ENCODE measurements at places on chromosomes 3 and 15.
A peak's percentile ranks its signal among the peaks of the same experiment; 100 is the strongest.

GRCh38 chr15:69806287-69806915 is 291.3 kb downstream of the TLE3 start:
- no peak for DNase-seq

- DNase-seq: no peak
Observed at GRCh38 chr15:31333119-31333518, 6.5 kb downstream of the KLF13 start.

DNA sequence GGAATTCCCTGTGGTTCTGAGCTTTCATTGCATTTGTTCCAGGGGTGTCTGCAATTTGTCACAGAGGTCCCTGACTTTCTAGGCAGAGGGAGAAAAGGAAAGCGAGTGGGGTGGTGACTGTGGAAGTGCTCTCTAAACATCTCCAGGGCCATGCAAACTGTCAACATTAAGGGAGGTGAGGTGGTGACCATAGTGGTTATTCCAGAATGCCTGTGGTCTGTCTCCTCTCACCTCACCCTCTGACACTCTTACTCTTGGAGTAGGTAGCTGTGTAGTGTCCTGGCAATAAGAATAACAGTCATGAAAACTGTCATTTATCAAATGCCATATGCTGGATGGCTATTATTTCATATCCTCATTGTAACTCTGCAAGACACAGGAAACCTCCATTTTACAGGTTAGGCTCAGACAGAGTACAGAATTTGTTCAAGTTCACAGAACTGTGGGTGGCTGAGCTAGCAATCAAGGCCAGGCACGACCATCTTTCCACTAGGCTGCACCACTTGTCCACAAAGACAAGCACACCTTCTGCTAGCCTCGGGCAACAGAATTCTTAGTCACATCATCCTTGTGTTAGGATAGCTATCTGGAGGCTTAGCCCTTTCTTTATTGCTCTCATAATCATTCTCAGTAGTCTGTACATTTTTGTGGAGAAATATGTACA is 179.4 kb downstream of the CD47 start:
- no peak for DNase-seq

GRCh38 chr15:72285927-72286516 is 13.7 kb upstream of the PARP6 start:
- peak; percentile 33 for DNase-seq

- DNase-seq: no peak
Observed at GRCh38 chr15:69699096-69699495, 246.5 kb downstream of the RPLP1 start.

- no peak for DNase-seq
Observed at GRCh38 chr3:131349946-131350347, 31.6 kb upstream of the NUDT16 start.

DNA sequence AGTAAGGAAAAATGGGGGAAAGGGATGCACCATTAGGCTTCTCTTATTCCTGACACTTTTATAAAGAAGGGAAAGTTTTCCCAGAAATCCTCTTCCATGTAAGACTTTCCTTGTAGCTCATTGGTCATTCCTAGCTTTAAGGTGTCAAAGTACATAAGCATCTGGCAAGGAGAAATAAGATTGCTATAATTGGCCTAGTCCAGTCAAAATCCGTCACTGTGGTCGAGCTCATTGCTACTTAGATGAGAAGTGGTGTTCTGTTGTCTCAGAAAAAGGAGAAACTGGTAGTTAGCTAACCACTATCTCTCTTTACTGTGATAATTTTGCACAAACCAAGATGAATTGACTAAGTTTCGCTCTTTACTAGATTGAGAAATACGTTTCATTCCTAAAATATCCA is 370.1 kb downstream of the CNTN4 start:
- DNase-seq: no peak

GRCh38 chr3:45749880-45750279 is 46.5 kb downstream of the SLC6A20 start:
- DNase-seq: no peak

DNA sequence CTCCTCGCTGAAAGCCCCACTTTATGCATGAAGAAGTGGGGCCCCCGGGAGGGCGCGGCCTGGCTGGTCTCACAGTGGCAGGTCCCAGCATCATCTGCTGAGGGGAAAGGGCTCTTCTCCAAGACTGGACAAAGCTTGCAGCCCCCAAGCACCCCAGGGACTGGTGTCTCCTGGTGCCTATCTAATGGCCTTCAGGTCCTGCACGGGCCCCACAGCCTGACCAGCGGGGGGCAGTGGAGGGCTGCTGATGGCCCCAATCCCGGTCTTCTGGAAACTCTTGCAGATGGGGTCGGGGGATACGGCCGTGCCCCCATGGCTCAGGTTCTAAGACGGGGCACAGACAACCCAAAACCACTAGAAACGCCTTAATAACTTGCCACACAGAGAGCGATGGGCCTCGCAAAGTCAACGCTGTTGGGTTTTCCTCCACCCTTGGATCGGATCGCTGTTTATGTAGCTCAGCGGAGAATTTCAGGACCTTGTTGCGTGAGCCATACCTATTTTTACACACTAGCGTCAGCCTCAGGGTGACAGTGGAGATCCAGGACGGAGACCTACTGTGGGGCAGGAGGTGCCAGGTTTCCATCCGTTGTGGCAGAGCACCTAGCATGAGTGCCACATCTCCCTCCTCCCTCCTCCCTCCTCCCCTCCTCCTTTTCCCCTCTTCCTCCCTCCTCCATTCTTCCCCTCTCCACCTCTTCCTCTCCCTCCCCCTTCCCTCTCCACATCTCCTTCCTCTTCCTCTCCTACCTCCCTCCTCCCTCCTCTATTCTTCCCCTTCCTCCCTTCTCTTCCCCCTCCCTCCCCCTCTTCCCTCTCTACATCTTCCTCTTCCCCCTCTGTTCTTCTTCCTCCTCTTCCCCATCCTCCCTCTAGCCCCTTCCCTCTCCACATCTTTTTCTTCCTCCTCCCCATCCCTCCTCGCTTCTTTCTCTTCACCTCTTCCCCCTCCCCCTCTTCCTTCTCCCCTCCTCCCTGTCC is 79.3 kb upstream of the ALDH1L1 start:
- no peak for DNase-seq

DNA sequence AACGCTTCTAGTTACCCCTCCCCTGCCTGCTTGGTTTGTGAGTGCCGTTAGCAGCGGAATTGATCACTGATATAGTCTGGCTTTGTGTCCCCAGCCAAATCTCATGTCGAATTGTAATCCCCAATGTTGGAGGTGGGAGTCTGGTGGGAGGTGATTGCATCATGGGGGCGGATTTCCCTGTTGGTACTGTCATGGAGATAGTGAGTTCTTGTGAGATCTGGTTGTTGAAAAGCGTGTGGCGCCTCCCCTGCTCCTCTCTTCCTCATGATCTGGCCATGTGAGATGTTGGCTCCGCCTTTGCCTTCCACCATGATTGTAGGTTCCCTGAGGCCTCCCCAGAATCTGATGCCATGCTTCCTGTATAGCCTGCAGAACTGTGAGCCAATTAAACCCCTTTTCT is 47.3 kb upstream of the PGPEP1L start:
- DNase-seq: no peak

DNA sequence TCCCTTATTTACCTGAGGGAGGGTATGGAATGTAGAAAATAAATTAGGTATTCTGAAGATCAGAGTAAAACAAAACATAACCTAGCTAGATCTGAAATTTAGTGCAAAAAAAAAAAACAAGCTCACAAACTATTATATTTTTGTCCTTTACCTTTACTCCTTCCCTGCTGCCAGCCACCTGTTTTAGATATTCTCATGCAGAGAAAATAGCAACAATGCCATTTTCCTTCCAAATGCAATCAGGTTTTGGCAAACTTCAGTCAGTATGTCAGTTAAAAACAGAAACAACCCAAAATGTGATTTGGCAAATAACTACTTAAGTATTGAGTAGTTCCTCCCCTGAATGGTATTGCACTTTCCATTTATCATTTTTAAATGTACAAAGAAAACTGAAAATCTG is 35.8 kb downstream of the PEAK1 start:
- no peak for DNase-seq

DNA sequence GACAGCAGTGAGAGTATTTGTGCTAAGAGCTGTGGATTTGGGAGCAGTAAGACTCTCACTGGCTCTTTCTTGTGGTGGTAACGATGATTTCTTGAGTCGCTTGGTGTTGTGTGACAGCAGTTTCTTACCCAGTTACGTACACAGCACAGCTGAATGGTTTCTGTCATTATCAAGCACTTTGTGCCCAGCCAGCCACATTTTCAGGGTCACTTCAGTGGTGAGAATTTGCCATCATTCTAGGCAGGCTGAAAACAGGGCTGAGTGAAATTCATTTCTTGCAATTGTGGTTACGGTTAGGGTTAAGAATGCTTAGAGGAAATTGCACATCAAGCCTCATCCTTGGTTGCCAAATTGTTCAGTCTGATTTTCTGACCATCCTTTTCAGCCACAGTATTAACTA is 130.1 kb downstream of the RYR3 start:
- no peak for DNase-seq

GRCh38 chr15:81069909-81070308 is 64.2 kb upstream of the CFAP161 start:
- DNase-seq: no peak

DNA sequence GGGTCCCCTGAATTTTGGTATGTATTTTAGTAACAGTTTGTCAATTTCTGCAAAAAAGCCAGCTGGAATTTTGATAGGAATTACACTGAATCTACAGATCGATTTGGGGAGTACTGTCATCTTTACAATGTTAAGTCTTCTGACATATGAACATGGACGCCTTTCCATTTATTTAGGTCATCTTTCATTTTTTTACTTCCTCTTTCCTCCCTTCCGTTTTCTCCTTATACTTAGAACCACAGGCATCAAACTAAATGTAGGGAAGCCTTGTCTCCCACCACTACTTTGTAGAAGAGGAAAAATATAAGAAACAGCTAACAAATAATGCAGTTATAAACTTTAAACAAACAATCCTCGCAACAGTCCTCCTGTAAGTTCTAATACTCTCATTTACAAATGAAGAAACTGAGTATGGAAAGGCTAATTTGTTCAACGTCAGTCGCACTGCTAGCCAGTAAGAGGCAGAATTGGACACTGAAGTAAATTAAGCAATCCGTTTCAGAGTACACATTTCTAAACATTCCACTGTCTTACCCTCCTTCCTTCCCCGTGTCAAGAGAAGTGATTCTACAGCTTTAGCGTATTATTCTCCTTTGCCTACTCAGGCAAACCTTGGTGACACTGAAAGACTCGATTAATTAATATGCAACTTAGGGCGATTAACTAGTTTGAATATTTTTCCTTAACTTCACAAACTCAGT is 25.6 kb downstream of the RHOA start:
- no peak for DNase-seq

DNA sequence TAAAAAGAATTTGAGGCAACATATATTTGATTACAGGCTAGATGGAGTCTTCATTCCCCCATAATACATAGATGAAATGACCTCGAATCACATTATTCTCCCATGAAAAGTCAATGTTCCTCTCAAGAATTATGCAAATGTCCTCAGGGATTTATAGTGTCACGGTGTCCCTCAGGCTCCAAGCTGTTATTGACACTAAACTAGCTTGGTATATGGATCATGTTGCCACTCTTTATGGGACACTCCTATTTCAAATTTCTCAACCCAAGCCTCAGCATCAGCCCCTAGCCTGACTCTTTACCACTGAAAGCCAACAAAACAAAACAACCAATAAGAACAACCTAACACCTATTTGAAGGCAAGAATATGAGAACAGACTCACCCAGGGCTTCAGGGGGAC is 139.8 kb downstream of the TPRG1 start:
- DNase-seq: no peak

DNA sequence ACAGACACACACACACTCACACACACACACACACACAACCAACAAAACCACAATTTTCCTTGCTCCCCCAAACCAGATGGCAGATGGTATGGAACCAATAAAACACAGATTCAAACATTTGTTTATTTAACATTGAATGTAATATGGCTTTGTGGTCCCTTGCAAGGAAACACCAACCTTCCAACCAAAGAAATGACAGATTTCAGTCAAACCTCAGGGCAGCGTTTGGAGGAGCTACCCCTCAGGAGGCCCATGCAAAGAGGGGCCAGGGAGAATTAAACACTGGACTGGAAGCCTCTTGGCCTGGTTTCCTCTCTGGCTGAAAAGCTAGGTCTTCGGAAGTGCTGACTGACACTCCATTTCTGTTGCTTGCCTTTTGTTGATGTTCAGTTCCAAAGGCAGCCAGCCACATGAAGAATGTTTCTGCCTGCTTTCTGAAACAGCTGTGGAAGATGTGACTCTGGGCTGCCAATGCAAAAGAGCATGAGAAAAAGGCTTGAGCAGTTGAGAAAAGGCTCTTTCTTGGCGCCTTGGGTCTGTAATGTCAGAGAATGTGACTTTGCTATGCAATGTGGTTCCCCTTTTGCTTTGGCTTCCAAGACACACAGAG is 296.1 kb downstream of the RPLP1 start:
- no peak for DNase-seq

DNA sequence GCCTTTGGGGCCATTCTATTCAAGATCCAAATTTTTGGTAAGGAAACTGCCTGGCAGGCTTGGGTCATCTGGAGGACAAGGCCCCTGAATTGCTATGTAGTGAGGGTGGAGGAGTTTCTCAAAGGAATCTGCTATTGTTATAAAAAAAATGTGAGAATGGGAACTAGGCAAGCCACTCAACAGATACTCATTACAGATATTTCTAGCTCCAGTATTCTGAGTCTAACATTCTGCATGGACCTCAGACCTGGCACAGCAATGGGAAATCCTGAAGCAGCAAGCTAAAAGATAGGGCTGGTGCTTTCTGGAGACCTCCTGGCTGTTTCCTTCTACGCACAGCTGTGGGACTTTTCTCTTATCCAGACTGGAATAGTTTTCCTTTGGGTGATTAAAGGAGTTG is 430.7 kb upstream of the RBMS3 start:
- DNase-seq: no peak

DNA sequence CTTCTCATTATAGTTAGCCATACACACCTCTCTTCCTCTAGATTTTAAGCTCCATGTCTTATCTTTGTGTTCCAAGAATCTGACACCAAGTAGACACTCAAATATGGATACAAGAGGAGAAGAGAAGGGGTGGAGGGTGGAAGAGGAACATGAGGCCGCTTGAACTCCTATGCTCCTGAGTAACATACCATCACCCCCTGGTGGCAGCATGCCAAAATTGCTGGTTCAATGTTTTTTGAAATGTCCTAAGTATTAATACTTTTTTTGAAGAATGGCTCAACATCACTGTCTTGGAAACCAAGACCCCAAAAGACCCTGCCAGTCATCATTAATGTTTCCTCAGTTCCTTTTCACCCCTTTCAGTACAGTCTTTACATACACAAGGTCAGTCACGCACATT is 71.8 kb upstream of the HACD2 start:
- DNase-seq: no peak

GRCh38 chr3:127800508-127800907 is 21.8 kb downstream of the MGLL start:
- DNase-seq: no peak

GRCh38 chr15:42144841-42145375 is 11.5 kb downstream of the PLA2G4F start:
- no peak for DNase-seq

- DNase-seq: no peak
Observed at GRCh38 chr15:73922186-73923151, 3.8 kb upstream of the LOXL1 start.

GRCh38 chr3:188168186-188168585 is 14.2 kb downstream of the LPP start:
- DNase-seq: no peak

GRCh38 chr3:185046603-185047002 is 106.3 kb downstream of the C3orf70 start:
- DNase-seq: no peak

GRCh38 chr3:177441276-177441812 is 244.1 kb upstream of the TBL1XR1 start:
- no peak for DNase-seq

All from stimulated activated CD4-positive, alpha-beta T cell treated with anti-CD3 and anti-CD28 coated beads, TNF-alpha, amount 100 ng/mL, for 1 hour (primary cell).